ENCODE measurements at places on chromosomes 6 and 20.

GRCh38 chr6:73798592-73798991 lies 102.6 kb downstream of the CD109 start:
- DNase-seq, result no peak

DNA sequence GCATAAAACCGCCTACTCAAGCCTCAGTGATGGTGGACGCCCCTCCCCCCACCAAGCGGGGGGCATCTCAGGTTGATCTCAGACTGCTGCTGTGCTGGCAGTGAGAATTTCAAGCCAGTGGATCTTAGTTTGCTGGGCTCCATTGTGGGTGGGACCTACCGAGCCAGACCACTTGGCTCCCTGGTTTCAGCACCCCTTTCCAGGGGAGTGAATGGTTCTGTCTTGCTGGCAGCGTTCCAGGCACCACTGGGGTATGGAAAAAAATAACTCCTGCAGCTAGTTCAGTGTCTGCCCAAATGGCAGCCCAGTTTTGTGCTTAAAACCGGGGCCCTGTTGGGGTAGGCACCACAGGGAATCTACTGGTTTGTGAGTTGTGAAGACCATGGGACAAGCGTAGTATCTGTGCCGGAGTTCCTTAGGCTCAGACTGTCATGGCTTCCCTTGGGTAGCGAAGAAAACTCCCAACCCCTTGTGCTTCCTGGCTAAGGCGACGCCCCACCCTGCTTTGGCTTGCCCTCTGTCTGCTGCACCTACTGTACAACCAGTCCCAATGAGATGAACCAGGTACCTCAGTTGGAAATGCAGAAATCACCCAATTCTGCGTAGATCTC lies 1334.5 kb upstream of the ADGRB3 start:
- DNase-seq, result no peak

GRCh38 chr20:62368976-62369814 lies 2.1 kb upstream of the LAMA5 start:
- no peak for DNase-seq

DNA sequence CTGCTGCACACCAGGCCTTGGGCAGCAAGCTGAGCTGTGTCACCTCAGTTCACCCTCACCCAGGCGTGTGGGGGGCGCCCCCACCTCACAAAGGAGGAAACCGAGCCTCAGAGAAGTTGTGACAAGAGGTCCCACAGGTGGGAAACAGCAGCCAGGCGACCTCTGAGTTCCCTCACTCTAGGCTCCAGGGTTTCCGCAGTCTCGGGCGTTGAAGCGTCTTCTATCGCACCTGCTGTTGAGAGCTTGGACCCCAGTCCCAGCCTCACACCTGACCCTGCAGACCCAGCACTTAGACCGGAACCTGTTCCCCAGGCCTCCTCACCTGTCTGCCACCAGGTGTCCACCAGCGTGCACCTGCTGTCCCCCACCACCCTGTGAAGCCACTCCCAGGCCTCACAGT lies 22.3 kb upstream of the APMAP start:
- no peak for DNase-seq

- no peak for DNase-seq
Observed at GRCh38 chr6:73231986-73232391, 6.7 kb upstream of the KHDC1L start.

GRCh38 chr6:31775633-31776484 lies 1.3 kb downstream of the VWA7 start:
- no peak for DNase-seq

Data from LoVo (cell line).